ENCODE measurements at places on chromosomes 11 and 22.

- no peak for DNase-seq
Measured at GRCh38 chr11:86889001-86889341, 66.2 kb downstream of the FZD4 start.

GRCh38 chr11:87924125-87924524, 251.1 kb downstream of the RAB38 start:
- no peak for DNase-seq

DNA sequence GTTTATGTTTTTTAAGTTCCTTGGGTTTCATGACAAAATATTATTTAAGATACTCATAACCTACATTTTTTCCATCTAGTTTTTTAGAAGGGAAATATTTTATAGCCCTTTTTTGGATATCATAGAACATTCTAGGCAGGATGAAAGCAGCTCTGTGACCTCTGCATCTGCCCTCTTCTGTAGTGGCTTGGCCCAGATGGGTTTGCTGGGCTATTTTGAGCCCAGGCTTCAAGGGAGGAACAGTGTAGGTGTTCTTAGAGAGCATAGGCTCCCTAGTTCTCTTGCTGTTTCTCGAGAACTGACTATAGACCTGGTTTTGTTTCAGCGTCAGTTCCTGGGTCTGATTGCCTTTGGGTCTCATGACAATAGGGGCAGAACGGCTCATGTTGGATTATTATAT, 32.2 kb downstream of the DIXDC1 start:
- no peak for DNase-seq

DNA sequence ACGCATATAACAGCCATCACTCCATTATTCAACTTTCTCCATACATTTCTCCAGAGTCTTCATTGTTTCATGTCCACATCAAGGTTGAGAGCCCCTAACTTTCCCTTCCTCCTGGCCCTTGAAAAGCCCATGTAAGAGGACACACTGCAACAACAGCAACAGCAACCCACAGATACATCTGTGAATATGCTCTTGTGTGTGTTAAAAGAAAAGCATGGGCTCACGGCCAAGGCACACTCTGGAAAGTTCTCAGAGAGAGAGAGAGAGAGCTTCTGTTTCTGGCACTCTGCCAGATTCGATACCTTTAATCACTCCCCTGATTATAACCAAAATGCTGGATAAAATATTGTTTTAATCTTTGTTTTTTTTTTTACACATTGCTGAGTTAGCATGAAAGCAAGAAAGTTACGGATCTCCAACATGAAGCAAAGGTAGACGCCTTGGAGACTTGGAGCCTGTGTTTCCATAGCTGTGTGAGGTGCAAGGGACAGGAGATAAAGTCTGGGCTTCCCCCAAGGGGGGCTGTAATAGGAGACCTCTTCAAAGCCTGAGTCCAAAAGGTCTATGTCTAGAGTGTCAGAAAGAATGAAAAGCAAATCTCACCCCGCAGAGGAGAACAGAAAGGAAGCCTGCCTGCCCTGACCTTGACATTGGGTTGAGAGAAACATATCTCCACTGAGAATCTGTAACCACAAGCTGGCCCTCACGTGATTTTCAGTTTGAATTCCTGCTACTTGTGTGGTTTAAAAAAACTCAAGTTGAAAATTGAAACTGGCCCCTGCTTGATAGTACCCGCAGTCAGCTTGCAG, 33.7 kb upstream of the MPPED1 start:
- no peak for DNase-seq

- DNase-seq = no peak
Measured at GRCh38 chr11:123235656-123236261, 40.7 kb upstream of the CLMP start.

DNA sequence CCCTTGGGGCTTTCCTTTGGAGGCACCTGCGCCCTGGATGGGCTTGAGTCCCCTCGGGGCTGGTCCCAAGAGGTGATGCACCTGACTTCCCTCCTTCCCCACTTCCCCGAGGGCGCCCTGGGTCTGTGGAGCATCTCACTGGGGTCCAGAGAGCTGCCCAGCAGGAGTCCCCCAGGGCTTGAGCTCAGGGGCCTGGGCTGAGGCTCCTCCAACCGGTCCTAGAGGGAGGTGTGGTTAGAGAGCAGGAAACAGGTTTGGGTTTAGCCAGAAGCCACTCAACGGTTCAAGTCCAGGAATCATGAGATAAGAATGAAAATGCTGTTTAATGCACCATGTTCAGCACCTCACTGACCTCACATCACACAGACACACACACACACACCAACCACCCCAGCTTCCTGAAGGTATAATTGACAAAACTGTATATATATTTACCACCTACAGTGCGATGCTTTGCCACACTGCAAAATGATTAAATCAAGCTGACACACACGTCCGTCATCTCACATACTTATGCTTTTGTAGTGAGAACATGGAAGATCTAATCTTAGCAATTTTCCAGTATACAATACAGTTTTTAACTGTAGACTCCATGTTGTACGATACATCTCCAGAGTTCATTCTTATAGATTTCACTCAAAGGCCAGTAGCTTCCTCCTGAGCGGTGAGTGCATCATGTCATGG, 628 bp upstream of the IGLL1 start:
- no peak for DNase-seq

DNA sequence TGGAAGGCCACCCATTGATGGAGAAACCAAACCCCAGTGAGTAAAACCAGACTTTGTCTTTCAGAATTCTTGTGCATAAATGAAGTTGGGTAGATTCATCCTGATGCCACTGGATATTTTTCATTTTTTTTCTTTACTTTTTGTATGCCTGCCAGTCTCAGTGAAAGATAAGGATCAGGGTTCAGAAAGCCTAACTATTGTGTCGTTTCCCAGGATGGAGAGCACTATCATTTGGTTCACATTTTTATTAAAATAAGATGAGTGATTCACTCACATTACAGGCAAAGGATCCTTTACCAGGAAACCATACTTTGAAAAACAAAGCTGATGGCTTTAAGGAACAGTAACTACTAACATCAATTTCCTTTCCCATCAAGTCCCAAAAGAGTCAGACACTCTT, 52.0 kb downstream of the ARFGAP2 start:
- no peak for DNase-seq

GRCh38 chr22:47210112-47210657, 447.7 kb downstream of the TBC1D22A start:
- DNase-seq = no peak

DNA sequence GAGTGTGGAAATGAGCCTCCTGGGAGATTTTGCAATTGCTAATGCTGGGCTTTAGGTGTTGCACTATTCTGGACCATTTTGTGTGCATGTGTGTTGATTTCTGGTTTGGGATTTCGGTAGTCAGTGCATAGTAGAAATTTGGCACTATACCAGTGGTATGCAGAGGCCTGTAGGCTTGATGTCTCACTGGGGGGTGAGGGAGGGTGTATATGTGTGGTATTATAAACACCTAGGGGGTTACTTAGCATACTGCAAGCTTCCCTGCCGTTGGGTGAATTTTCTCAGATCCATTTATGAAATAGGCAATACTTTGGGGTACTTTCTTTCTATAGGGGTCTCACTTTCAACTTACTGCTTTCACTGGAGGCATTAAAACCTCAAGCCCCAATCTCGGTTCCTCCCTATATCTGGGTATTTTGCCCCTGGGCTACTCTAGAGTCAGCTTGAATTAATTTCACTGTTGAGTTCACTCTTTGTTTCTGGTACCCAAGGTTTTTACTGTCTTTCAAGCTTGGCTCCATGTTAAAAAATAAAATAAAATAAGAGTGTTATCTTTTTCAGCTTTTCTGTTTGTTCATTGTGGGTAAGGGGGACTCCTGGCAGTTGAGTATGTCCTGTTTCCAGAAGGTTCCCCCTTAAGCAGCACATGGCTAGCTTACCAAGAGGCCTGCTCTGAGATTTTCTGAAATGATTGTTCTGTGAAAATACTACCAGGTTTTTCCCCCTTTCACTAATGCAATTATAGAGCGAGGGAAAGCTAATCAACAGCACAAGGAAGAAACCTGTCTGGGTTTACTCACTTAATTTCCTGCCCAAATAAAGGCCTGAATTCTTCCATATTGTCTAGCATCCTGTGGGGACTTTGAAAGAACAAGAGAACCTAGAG, 45.8 kb downstream of the PPFIBP2 start:
- DNase-seq = no peak

DNA sequence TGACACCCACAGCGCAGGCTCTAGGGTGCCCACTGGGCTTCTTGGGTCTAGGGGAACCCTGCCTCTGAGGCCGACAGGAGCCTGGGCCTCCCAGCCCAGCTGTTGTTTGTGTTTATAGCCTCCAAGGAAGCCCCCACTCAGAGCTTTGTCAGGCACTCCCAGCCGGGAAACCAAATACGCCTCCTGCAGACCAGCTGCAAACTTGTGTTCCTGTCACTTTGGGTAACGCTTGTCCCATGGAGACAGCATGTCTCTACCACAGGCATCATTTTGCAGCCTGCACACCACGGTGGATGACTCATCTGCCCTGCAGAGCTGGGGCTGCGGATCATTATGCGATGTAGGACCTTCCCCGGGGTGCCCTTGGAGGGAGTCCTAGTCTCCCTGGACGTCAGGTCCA, 40.6 kb upstream of the CRYBB3 start:
- DNase-seq = no peak

DNA sequence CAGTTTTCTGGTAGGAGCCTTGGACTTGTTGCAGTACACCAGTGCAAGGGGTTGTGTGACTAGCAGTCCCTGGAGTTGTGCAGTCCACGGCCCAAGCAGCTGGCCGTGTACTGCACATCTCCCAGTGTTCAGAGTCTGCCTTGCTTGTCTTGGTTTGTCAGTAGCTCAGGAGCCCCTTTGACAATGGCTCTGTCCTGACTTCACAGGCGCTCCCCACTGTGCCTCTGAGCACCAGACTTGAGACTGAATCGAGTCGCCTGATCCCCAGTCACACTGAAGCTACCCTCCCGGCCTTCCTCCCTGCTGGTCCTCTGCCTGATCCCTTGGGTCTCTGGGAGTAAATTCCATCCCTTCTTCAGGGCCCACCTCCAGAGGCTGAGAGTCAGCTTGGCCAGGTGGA, 19.4 kb downstream of the SYNGR1 start:
- no peak for DNase-seq

All from stimulated activated CD8-positive, alpha-beta memory T cell treated with anti-CD3 and anti-CD28 coated beads, Interleukin-7, amount 100 ng/mL, for 1 hour (primary cell).